Pulmonary artery endothelial cell (primary cell): ENCODE measurements at places on chromosomes 3 and 15. TPM values are rescaled to one million over a fixed set of nuclear protein-coding genes. Genes with fewer than 3 reads are reported as not detected.

The KY gene
- not detected in 2 replicates for total RNA-seq

The TGFBR2 gene
- 298 and 379 TPM in 2 replicates for total RNA-seq

The CPN2 gene
- not detected in 2 replicates for total RNA-seq

The TMEM212 gene
- not detected in 2 replicates for total RNA-seq

The COL6A5 gene
- not detected in 2 replicates for total RNA-seq
